ENCODE measurements at places on chromosomes 2 and 18.

- no peak for DNase-seq
Observed at GRCh38 chr18:9353596-9353995, 19.0 kb downstream of the TWSG1 start.

DNA sequence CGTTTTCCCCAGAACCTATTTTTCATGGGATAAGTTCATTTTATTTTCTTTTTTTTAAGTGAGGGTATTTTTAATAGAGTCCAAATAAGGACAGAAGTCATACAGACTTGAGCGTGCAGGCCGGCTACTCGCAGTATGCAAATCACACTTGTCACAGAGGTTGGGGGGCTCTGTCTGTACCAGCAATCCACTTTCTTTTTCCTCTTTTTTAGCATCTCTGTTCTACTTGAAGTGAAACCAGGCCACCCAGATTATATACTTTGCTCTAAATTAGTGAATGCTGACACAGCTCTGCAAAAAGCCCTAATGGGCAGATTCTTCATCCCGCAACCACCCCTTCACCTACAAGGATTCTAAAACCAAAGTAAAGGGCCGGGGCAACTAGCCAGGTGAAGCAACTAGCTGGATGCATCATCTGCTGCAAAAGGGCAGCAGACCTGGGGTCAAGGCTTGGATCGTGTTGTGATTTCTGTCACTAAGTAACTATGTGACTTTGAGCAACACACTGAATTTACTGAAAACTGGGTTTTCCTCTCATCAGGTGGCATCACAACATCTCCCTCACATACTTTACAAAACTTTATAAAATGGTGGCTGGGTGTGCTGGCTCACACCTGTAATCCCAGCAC, 18.4 kb downstream of the KDSR start:
- DNase-seq: no peak

DNA sequence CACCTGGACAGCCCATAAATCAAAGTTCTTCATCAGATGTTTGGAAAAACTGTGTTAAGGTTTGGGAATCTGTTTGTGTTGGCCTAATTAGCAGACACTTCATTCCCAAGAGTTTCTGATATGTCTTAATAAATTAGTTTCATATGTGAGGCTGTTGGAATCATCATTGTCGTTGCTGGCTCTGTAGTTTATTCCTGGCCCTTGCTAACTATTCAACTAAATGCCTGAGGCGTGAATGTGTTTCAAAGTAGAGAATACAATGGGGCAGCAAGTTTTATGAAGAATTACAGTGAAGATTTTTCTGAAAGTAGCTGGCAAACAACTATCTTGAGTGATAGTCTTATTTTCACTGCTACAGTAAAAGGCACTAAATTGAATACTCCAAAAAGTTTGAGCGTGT, 141.1 kb downstream of the PARD3B start:
- DNase-seq: no peak

GRCh38 chr18:73261243-73261642, 393.5 kb upstream of the NETO1 start:
- DNase-seq: no peak

Measured in HepG2 (cell line).